ENCODE measurements at places on chromosomes 13 and 19.

- DNase-seq = no peak
Measured at GRCh38 chr19:13978351-13979243, 26.3 kb downstream of the DCAF15 start.

GRCh38 chr19:49408816-49409440, 14.3 kb downstream of the PTH2 start:
- peak; percentile 45 for DNase-seq

- no peak for DNase-seq
Measured at GRCh38 chr13:52749419-52749818, 9.8 kb upstream of the CNMD start.

DNA sequence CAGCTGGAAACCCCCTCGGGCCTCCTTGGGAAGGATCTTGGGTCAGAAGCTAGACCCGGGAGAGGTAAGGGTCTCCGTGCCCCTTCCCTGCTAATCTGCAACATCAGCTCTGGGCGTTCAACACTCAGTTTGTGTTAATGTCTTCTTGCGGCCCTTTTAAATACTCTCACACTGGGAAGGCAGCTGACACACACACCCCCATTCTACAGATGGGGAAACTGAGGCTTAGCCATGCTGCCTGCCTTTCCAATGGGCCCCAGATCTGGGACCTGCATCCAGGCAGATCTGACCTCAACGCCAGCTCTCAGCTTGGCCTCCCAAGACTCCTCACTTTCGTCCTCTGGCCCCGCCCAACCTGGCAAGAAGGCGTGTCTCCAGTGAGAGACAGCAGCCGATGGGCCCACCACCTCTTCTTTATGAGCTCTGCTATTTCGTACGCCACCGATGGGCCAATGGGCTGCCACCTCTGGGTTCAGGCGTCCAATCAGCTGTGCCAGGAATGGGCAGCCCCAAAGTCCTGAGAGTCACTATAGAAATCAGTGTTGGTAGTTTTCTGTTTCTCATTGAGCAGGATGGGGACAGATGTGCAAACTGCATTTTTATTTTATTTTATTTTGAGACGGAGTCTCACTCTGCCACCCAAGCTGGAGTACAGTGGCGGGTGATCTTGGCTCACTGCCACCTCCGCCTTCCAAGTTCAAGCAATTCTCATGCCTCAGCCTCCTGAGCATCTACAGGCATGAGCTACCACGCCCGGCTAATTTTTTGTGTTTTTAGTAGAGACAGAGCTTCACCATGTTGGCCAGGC, 43.8 kb downstream of the DNM2 start:
- no peak for DNase-seq

DNA sequence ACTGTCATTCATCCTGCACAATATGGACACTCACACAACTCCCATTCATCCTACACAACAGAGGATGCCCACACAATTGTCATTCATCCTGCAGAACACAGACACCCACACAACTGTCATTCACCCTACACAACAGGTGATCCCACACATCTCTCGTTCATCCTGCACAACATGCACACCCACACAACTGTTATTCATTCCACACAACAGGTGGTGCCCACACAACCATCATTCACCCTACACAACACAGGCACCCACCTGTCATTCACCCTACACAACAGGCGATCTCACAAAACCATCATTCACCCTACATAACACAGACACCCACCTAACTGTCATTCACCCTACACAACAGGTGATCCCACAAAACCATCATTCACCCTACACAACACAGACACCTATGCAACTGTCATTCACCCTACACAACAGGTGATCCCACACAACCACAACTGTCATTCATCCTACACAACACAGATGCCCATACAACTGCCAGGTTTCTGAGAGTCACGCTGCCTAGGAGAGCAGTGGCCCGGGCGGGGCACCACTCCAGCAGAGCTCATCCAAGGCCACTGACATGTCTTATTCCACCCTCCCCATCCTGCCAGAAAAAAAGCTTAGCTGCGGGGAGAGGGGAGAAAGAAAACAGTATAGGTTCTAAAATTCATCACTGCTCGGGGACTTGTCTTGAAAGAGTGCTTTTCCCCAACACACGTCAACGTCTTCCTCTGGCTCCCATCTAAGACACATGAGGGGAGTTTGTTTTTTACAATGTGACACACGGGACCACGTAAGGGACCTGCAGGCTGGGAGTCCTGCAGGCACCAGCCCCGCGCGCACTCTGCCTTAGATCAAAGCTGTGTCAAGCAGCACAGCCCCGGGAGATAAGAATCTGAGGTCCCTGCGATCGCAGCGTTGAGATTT, 44.0 kb downstream of the KLF2 start:
- no peak for DNase-seq

GRCh38 chr19:9644472-9644871, 23.4 kb upstream of the ZNF561 start:
- no peak for DNase-seq

- no peak for DNase-seq
Measured at GRCh38 chr19:46408664-46409039, 4.7 kb downstream of the CCDC8 start.

- DNase-seq = no peak
Measured at GRCh38 chr13:52862358-52863206, 14.1 kb upstream of the PCDH8 start.

DNA sequence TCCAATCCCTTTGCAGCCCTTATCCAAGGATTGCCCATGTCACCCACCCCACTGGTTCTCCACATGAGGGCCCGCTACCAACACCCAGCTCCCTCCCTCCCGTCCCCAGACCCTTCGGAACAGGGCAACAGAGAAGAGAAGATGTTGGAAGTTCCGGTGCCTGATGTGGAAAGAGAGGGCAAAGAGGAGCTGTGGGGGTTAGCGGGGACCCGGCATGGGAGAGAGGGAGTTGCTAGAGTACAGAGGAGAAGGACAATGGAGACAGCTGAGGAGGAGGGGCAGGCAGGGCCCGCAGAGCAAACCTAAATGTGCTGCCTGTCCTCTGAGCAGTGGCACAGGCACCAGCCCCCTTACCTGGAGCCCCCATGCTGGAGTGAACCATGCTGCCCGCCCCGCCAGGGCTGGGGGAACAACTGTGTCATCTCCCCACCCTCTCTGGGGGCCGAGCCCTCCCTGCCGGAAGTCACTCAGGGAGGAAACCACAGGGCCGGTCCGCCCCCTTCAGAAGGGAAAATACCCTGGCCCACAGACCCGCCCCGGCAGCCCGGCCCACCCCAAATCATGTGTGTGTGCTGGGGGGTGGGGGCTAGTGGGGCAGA, at the start of gene POU2F2:
Gene POU2F2 (minus strand): TSS at position 417 of the 599 bp plus-strand sequence. CDS start 35 bp downstream, at position 382.
- DNase-seq = peak; percentile 38

DNA sequence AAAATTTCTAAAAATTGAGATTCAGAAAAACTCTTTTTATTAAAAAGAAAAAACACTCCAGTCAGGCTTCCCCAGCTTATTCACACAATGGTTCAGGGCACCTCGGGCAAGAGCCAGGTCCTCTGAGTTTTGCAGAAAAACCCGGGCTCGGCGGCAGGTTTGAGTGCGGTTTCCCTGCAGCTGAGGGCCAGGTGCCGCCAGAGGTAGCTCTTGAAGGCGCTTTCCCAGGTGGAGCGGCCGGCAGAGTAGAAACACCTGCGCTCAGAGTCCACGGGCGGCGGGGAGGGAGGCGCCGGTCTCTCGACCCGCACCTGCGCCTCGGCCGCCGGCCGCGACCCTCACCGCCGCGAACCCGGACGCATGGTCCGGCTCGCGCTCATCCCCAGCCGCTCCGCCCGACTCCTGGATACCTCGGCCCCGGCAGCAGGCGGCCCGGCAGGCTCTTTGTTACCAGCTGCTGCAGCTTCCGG, 444 bp downstream of the PROSER1 start:
- no peak for DNase-seq

DNA sequence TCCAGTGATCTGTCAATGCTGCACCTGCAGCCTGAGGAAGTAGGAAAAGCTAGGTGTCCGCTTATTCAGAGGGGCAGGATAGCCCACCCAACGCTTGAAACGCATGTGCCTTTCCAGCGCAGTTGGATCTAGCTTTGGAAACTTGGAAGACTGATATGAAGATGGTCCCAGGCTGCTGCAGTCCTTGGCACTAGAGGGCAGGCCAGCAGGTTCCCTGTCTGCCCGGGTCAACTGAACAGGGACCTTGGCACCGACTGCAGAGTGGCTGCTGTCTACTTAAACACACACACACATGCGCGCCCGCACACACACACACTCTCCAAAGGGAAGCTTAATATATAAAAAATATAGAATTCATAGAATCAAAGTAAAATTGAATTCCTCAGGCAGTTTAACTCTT, 100.0 kb downstream of the TSHZ3 start:
- DNase-seq = no peak

DNA sequence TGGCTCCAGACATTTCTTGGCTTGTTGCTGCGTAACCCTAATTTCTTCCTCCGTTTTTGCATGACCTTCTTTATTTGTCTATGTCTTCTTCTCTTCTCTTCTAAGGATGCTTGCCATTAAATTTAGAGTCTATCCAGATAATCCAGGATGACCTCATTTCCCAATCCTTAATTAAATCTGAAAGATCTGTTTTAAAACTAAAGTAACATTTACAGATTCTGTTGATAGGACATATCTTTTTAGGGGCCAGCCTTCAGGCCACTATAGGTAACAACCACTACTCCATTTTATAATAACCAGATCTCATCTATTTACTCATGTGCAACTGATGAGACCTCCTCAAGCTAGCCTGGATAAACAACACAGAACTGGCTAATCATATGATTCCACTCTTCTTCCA, 490.5 kb upstream of the SLC10A2 start:
- DNase-seq = no peak

- DNase-seq = no peak
Measured at GRCh38 chr13:93477238-93477637, 250.6 kb downstream of the GPC6 start.

- no peak for DNase-seq
Measured at GRCh38 chr13:95455782-95456181, 96.7 kb upstream of the CLDN10 start.

DNA sequence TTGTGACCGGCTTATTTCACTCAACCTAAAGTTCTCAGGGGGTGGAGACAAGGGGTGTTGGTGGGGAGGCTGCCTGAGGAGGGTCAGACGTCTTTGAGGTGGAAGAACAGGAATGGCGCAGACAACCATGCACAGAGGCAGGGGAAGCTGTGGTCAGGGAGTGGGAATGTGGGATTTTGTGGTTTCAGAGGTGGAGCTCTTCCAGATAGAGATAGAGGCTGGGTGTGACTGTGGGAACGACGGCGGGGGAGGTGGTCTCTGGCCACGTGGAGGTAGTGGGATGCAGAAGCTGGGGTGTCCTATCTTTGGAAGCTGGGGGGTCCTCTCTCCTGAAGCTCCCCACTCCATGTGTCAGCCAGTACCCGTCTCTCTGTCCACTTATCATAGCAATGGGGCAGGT, 7.8 kb upstream of the KLK14 start:
- no peak for DNase-seq

DNA sequence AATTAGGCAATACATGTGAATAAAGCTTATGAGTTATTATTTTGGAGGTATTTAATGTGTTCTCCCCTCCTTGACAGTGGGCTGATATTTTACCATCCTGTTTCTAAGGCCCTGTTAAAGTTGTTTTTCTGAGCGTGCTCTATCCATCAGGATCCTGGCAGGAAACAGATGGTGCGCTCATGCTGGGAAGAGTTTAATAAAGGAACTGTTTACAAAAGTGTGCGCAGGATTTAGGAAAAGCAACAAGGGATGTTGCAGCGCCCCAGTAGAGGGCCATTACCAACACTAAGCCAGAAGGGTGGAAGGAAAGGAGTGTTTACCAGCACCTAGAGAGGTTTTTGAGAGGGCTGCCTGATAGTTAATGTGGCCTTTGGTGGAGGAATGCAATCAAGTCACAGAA, 374.5 kb downstream of the KCNRG start:
- DNase-seq = no peak

DNA sequence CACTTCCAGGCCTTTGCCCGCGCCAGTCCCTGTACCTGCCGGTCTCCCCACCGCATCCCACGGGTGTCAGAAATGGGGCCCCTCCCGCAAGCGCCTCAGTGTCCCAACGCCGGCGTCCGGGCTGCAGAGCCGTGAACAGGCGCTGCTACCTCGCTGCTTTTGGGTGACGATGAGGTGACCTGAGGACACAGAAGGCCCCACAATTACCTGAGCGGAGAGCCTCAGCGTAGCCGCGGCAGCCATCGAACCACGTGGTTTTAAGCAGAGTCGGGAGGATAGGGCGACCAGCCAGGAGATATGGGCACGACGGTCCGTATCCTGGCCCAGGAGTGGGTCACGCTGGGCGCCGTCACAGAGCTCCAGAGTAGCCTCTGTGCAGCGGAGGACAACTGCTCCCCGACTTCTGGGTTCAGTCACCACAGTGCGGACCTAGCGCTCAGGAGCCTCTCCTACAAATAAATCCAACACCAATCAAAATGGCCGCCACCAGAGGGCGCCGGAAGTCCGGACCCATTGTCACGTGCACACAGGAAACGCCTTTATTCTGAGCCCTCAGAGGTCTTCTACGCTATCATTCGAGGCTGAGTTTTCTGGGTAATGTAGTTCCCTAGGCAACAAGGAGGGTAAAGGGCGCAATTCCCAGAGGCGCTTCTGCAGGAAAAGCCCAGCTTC, at the start of gene ZNF814:
Gene ZNF814 (minus strand): TSS at position 478 of the 672 bp plus-strand sequence. CDS start 235 bp downstream, at position 243.
- DNase-seq = peak; percentile 85

GRCh38 chr19:37928527-37929286, 21.7 kb downstream of the SIPA1L3 start:
- peak; percentile 29 for DNase-seq

DNA sequence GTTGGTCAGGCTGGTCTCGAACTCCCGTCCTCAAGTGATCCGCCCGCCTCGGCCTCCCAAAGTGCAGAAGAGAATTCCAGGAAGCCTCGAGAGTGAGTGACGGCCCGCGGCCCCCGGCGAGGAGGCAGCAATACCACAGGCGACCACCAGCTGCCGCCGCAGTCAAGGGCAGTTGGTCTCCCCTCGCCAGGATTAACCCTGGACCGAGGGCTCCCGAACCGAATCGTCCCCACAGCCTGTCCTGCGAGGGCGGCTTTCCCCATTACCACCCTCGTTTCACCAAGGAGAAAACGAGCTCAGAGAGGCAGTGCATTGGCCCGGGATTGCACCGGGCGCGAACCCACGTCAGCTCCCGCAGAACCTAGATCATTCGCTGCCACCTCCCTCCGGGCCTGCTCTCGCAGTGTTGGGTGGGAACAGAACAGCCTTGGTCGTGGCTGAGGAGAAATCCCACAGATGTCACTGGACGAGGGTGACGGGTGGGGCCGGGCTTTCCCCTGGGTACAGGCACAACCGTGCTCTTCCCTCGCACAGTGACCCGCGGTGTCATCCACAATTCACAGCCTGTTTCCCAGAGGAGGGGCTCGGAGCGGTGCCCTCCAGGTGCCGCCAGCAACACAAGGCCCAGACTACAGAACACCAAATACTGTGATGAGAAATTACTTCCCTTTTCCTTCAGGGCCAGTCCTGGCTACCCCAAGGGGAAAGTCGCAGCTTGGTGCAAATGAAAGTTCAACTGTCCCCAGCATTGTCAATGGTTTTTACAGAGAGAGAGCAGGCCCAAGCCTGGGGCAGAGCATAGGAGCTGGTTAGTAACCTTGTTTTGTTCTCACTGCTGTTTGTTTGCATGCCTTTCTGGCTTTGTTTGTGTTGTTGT, 24.8 kb downstream of the C2CD4C start:
- DNase-seq = no peak

Measured in inflammatory macrophage (primary cell).